ENCODE measurements at places on chromosomes 4 and X.

GRCh38 chr4:42133006-42133405 lies 19.4 kb downstream of the BEND4 start:
- DNase-seq, result no peak

DNA sequence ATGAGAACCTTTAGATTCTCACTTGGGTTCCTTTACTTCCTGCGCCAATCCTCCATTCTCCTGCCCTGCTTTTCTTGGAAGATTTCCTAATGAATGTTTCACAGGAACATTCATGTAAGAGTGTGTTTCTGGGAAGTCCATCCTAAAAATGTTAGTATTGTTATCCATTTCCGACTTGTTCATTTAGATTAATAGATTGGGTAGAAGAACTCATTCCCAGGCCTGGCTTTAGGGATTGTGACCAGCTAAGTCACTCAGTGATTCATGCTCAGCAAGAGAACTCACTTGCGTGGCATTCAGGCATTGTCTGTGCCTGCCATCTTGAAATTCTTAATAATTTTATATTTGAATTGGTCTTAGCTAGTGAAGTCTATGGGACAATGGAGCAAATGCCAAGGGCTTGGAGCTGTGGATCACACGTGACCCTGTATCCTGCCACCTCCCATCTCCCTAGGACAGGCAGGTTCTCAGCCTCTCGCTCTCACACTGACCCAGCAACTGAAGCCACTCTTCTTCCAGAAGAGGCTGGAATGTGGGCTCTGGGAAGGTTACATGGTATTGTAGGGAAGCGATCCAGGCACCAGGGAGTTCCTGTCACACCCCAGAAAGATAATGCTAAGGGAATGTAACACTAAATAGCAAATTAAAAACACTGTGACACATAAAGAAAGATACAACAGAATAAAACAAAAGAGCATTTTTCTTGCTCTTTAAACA lies 562.1 kb downstream of the TMA16 start:
- DNase-seq, result no peak

- DNase-seq, result no peak
Observed at GRCh38 chr4:185513489-185514181, 21.7 kb downstream of the PDLIM3 start.

DNA sequence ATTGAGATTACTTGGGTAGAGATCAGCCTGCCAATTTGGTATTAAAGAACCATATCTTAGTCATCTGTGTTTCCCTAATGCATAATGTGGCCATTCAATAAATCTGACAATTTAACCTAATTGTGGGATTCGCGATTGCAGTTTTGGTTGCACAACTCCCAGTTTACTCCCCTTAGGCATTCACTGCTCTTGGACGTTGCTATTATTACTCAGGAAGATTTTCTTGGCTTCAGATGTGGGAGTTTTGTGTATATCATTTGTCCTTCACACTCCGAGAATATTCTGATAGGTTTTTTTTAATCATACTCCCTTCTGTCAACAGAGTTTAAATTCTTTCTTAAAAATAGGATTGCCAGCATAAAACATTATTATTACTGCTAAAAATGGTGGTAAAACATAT lies 22.0 kb upstream of the TRPC3 start:
- no peak for DNase-seq

- DNase-seq, result no peak
Observed at GRCh38 chr4:7906171-7906701, 33.4 kb downstream of the AFAP1 start.

DNA sequence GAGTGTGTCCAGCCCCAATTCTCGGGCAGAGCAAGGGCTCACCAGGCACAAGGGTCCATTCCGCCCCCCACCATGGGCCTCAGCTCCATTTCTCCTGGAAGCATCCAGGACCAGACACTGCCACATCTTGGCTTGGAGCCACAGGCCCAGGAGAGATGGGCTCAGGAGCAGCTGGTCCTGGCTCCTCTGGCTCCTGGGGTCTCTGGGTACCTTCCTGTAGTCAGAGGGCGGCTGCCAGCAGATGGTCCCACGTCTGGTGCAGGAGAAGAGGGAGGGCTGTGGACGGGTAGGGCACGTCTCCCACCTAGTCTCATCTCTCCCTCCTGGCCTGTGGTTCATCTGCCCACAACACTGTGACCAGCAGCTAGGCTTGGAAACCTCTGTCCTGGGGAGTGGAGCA lies 8.0 kb downstream of the ATP2B3 start:
- DNase-seq, result no peak

- no peak for DNase-seq
Observed at GRCh38 chr4:18686338-18687037, 664.9 kb upstream of the LCORL start.

GRCh38 chr4:147760695-147761094 lies 28.8 kb downstream of the ARHGAP10 start:
- no peak for DNase-seq

- DNase-seq, result no peak
Observed at GRCh38 chrX:44974451-44974850, 101.5 kb downstream of the KDM6A start.

DNA sequence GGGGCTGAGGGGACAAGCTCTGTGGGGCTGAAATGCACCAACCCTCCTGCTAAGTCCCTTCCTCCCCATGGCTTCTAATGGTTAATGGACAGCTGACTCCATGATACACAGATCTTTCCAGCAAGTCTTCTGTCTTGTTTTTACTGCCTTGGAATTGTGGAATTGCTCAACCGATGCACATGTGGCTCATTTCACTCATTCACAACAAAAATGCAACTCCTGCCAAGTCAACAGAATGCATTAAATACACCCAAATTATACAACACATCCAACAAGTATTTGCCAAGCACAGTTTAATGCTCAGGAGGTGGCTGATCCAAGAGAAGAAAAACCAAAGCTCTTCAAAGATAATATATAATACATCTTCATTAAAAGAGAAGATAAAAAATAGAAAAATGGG lies 61.9 kb upstream of the PAGE4 start:
- no peak for DNase-seq

- DNase-seq, result no peak
Observed at GRCh38 chr4:147747787-147748454, 16.0 kb downstream of the ARHGAP10 start.

- DNase-seq, result peak; percentile 32
Observed at GRCh38 chrX:135543924-135544323, 23.5 kb downstream of the INTS6L start.

DNA sequence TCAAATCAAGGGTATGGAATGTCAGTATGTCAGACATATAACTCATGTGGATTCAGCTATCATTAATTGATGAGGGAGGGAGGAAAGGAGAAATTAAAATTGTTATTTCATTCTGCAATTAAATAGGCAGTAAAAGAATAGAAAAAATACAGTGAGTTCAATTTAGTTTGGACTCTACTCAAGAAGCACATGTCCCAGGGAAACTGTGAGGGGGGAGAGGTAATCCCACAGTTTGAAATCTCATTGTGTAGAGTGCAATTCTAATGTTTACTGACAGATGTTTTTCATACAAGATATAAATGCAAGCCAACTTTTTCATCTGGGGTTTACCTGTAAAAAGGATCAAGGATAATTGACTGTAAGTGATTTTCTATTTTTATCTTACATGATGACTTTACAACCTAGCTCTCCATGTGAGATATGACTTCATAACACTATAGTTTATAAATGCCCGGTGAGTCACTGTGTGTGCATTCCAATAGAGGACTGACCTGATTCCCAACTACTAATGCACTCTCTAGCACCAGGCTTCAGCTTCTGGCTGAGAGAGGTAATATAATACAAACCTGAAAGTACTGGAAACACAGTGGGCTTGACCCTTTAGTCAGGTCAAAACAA lies 35.2 kb upstream of the SCD5 start:
- DNase-seq, result no peak

DNA sequence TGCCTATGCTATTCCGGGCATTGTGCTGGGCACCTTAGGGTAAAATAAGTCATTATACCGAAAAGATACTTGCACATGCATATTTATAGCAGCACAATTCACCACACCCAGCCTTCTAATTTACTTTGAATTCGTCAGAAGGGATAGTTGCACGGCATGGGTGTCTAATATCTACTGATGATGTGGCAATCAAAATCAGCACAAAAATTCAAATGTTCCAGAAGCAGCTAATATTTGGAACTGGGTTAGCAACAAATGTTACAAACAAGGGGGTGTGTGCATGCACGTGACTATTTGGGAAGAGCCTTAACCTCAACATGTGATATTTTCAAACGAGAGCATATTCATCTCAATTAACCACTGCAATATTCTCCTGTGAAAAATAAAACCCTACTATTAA lies 79.7 kb upstream of the PRSS48 start:
- no peak for DNase-seq

- DNase-seq, result no peak
Observed at GRCh38 chrX:96464880-96465558, 219.6 kb upstream of the DIAPH2 start.

- no peak for DNase-seq
Observed at GRCh38 chr4:62057031-62057430, 856.9 kb downstream of the ADGRL3 start.

DNA sequence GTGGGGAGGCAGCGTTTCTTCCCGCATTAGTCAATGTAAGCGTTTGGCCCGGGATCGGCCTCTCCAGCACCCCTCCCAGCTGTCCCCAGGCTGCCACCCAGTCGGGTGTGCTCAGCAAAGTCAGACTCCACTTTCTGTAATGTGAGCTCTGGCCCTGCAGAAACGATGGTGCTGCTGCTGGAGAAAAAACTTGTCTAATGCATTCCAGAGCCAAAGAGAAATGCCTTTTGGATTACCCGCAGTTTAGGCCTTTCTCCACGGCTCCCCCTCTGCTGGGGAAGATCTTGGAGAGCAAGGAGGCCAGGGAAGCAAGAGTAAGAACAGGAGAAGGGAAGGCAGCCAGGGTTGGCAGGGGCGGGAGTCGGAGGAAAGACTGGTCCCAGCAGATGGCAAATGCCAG lies 55.2 kb downstream of the ELF4 start:
- DNase-seq, result no peak

DNA sequence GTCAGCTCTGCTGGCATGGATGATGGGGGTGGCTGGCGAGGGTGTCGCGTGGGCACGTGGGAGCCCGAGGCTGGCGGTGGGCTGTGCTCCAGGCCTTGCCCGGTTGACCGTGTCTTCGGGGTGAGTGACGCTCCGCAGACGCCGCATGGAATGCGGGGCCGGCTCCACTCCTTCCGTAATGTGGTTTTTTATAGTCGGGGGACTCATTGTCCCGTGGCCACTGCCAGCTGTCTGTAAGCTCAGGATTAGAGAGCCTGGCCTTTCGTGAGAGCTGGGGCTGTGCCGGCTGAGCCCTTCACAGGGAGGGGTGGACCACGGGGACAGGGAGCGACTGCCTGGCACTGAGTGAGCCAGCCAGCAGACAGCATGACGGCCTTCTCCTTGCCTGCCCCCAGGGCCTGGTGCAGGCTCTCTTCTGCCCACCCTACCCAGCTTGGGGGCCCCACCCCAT lies 20.4 kb downstream of the DOK7 start:
- DNase-seq, result no peak

GRCh38 chr4:47642985-47643760 lies 158.1 kb downstream of the ATP10D start:
- DNase-seq, result no peak

- DNase-seq, result no peak
Observed at GRCh38 chrX:65813245-65813644, 145.8 kb downstream of the MSN start.

DNA sequence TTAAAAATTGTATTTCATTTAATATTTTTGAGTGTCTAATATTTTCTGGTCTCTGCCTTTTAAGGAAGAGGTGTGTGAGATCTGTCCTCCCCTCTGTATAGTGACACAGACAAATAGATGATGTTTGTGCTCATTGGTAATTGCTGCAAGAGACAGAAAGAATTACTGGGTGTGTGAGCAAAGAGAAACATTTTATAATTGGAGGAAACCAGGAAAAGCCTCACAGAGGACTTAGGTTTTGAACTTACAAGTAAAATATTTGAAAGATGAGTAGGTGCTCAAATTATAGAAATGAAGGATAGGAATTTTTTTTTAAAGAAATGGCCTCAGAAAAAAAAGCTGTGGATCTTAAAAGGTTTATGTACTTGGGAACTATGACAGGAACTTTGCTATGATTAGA lies 149.8 kb downstream of the SPCS3 start:
- no peak for DNase-seq

- no peak for DNase-seq
Observed at GRCh38 chr4:47929682-47930201, 15.4 kb upstream of the NFXL1 start.

DNA sequence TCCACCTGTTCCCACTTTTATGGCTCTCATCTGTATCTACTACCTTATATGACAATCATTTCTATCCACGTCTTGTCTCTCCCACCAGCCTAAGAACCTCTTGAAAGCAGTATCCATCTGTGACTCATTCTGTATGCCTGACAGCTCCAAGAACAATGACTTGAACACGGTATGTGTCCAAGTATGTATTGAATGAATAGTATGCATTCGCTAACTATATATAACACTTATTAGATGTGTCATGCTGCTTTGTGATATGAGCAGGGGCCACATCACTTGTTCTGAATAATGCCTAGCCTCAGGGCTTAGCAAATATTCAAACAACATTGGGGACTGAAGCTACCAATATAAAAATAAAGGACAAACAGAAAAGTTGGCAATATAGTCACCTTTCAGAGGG lies 4.9 kb downstream of the OPHN1 start:
- DNase-seq, result no peak
